Activated CD4-positive, alpha-beta T cell treated with anti-CD3 and anti-CD28 coated beads, Interleukin-2, amount 50 U/mL, for 1 hour (primary cell): ENCODE measurements at places on chromosomes 4 and X.

DNA sequence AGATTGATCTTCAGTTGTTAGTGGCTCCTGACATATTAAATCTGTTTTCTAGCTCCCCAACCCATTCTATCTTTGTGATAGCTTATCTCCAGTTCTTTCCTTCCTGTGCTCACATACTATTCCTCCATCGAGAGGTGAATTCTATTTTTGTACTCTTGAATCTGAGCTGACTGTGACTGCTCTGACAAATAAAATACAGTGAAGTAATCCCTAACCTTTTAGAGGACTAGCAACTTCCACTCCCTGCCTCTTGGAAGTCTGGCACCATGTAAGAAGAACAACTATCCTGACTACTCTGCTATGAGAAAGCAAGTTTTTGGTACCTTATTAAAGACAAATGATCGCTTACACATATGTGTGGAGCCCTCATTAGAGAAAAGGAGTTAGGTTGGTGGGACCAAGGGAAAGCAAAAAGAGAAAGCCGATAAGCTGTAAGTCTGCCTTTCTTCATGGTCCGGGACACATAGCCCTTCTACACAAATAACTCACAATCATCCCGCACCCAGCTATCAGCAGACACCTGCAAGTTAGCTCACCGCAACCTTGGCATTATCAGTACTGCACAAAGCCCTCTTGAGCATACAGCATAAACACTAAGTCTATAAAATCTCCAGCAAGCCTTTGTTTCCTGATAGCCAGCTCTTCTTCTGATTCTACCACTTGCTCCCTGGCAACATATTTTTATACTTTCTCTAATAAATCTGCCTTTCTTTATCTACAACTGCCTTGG is 13.5 kb upstream of the PPM1K start:
- DNase-seq = no peak

DNA sequence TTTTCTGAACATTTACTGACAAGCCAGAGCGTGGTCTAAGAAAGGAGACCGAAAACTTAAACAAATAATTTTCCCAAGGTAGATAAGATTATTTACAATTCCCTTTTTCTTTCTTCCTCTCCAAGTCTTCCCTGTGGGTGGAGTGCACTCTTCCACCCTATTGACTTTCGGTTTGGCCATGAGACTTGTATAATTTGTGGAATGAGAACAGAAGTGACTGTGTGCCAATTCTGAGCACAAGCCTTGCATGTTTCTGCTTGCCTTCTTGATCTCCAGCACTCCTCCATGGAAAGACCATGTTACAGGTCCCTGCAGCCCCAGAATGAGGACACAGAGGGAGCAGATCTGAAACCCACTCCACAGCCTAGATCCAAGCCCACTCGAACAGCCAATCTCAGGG is 150.0 kb upstream of the HPGD start:
- no peak for DNase-seq

DNA sequence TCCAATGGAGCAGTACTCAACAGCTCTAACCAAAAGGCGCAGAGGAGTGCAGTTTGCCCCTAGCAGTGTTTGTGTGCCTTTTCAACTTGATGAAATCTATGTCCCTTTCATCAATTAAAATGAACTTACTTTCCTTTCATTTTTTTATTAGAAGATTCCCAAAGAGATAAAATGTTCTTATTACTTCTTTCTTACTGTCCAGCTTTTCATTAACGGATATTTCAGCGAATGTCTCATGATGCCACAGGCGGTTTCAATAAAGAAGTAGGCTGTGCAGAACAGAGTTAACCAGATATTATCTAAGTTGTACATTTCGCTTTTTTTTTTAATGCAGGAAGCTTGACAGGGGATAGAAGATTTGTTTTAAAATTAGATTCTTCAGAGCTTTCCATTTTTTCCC is 3.4 kb upstream of the MAOB start:
- no peak for DNase-seq

DNA sequence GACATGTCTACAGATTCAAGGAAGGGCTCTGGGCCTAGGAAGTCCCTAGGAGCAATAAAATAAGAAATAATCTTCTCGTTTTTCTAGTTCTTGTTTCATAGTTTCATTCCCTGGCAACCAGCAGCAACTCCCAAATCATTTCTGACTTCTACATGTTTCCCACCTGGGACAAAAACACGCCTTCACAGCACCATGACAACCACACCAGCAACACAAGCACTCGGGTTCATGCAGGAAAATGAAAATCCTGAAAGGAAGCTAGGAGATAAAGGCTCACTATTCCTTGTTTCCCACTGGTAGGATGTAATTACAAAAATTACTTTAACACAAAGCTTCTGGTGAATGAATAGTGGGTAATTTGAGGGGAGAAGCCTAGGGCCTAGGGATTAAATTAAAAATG is 158.9 kb downstream of the ADAMTS3 start:
- DNase-seq = no peak

DNA sequence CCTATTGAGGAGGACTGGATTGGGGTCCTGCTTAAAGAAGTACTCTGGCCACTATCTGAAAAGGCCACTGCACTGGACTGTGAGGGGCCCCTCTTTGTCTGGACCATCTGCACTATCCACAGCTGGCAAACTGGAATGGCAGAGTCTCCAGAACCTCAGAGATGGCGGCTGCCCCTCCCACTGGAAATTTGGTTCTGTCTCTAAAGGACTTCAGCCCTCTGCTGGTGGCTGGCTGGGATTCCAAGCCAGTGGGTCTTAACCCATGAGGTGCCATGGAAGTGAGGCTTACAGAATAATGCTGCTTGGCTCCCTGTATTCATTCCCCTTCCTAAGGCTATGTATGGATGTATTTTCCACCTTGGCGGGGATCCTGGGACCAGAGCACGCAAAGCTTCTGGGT is 41.6 kb upstream of the CYLC1 start:
- DNase-seq = no peak

DNA sequence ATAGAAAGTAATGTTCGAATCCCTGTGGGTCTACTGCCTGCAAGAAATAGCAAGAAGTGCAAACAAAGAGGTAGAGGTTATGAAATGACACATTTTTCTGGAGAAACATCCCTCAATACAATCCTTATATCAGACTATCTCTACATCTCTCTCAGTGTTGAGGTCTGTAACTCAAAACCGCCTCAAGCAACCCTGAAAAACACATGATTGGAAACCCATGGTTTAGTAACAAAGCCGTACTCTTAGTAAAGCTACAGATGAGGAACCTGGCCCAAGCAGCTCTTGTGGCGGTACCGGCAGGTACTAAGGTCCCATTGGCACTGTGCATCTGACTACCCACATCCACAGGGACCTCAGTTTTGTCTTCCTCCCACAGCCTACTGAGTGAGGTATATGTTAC is 53.9 kb downstream of the IRF2 start:
- DNase-seq = no peak

- DNase-seq = no peak
Measured at GRCh38 chrX:113929004-113929403, 654.9 kb upstream of the HTR2C start.

DNA sequence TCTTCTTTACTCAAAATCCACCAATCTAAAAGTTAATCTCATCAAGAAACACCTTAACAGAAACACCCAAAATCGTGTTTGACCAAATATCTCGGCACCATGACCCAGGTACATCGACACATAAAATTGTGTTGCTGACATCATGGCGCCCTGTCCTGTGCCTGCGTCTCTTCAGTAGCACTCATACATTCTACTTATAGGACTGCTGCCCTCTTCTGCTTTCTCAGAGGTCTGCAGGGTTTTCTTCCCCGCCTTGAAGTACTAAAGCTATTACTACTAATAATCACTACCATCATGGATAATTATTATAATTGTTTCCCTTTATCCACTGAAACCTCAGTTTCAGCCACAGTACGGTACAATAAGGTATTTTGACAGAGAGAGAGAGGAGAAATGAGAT is 1403.1 kb upstream of the TENM3 start:
- no peak for DNase-seq
